ENCODE measurements at places on chromosomes 11 and 22.

DNA sequence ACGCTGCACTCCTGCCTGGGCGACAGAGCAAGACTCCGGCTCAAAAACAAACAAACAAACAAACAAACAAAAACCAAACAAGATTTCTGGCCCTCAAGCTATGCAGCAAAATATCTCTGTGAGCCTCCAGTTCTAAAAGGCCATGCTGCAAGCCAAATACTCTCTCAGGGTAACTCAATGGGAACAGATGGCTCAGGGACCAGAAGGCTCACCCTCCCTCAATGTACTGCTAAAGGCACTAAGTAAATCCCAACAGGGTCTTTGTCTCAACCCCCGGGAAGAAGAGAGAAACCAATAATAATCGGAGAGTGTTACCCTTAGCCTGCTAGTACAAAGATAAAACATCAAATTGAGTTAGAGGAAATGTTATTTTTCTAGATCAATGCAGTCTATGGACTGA, 119.7 kb upstream of the ZC3H12C start:
- no peak for DNase-seq

DNA sequence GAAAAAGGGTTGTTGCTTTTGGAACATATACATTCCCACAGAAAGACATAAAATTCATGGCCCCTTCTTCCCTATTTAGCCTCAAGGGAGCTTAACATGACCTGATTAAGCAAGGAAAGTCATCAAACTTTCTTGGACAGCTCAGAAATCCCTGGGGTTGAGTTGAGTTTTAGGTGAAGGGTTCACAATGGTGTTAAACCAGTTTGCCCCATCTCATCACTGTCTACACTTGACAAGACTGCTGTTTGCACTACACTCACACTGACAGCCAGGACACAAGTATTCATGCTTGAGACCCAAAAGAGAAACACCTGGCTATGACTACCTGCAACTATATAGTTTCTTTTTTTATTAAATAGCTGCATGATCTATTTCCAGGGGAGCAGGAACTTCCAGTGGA, 209.8 kb upstream of the TMEM45B start:
- no peak for DNase-seq

DNA sequence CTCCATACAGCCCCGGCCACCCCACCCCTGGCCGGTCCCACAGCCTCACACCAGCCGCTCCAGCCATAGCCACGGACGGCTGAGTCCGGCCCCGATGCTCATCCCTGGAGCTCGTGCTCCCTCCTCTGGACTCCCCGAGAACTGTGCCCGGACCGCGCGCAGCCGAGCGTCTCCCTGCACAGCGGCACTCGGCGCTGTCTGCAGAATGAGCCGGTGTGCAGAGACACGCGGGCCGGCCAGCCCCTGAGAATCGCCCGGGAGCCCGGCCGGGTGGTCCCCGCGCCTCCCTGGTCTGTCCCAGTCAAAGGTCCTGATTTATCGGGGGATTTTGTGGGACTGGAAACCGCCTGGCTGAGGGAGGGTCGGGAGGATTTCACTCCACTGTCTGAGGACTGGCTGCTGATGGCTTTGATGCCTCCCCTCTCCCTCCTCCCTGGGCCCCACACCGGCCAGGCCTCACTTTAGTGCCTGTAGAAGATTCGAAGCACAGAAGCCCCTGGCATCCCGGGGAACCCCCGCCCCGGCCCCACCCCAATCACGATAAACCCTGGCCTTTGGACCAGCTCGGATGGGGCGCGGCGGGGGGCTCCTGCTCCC, 102.7 kb downstream of the BRD1 start:
- DNase-seq: peak; percentile 15

GRCh38 chr22:45757068-45757467, 85.4 kb downstream of the ATXN10 start:
- DNase-seq: peak; percentile 16

- DNase-seq: no peak
Observed at GRCh38 chr11:77038825-77039326, 4.7 kb downstream of the B3GNT6 start.

DNA sequence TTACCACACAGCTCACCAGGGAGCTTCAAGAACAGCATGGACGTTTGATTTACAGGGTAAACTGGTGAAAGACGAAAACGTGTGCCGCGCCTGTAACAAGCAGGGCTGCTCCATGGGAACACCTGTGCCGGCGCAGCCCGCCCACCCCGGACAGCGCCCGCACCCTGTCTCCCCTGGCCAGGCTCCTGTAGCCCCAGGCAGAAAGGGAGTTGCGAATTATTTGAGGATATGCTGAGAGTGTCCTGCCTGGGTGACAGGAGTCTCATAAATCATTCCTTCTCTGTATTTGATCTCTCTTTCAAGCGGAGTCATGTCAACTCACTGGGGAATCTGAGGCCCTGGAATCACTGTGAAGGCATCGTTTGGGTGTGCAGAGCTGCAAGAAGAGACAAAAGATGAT, 804.3 kb downstream of the OPCML start:
- no peak for DNase-seq

DNA sequence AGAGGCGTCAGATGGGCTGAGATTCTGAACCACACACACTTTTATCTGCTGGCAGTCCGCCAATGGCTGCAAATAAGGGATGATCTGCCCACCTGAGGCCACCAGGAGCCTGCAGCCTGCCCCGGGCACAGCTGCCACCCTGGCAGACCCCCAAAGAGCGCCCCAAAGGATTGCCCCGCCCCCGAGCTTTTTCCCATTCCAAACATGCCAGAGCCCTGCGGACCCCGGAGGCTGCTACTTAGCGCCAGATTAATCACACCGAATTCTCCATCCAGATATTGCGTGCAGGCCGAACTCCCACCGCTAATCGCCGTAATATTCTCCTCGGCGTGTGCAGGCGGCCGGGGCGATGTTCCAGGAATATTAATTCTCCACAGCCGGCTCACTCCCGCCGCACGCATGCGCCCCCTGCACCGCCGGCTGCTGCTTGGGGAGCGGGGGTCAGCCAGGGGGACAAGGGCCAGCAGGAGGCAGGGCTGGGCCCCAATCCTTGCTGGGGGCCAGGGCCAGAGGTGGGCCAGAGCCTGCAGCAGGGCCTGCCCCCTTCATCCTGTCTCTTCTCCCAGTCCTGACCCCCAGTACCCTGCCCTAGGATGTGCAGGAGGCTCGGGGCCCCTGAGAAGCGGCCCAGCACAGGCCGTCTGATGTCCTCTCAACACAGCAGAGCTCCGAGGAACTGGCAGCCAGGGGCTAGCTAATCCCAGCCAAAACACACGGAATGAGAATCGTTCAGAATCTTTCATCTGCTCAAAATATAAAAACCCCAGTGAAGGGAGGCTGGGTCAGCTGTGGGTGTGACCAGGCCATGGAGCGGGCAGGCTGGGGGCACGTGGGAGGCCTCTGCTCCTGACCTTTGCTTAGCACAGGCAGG, 19.5 kb upstream of the TCF20 start:
- DNase-seq: peak; percentile 55

DNA sequence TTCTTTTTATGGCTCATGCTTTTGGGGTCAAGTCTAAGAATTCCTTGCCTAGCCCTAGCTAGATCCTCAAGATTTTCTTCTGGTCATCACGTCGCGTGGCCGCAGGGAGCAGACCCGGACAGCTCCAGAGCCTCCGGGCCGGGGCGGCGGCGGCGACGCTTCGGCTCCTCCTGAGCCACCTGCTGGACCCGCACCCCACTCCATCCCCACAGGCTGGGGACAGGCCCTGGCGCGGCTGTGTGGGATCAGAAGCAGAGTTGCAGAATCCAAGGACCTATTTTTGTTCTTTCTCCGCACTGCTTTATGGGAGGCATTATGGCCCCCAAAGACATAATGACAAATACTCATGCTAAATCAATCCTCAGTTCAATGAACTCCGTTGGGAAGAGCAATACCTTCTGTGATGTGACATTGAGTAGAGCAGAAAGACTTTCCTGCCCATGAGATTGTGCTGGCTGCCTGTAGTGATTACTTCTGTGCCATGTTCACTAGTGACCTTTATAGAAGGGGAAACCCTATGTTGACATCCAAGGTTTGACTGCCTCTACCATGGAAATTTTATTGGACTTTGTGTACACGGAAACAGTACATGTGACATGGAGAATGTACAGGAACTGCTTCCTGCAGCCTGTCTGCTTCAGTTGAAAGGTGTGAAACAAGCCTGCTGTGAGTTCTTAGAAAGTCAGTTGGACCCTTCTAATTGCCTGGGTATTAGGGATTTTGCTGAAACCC, 12.4 kb upstream of the SCARF2 start:
- no peak for DNase-seq

- DNase-seq: no peak
Observed at GRCh38 chr11:18650859-18651557, 16.9 kb upstream of the SPTY2D1 start.

DNA sequence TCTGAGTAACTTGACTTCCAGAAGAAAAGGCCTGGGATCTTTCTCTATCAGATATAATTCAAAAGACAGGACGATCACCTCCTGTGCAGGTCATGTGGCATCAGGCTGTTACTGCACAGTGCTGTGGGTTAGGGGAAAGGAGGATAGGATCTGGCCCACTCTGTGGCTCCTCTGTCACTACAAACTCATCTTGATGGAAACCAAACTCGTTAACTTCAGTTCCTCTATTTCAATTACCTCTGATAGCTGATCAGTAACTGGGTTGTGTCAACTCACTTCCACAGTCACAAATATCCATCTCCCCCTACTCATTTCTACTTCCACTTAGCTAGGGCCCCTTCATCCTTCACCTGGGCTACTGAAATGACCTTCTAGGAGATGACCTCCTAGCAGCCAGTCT, 95.2 kb downstream of the RCN1 start:
- DNase-seq: no peak

DNA sequence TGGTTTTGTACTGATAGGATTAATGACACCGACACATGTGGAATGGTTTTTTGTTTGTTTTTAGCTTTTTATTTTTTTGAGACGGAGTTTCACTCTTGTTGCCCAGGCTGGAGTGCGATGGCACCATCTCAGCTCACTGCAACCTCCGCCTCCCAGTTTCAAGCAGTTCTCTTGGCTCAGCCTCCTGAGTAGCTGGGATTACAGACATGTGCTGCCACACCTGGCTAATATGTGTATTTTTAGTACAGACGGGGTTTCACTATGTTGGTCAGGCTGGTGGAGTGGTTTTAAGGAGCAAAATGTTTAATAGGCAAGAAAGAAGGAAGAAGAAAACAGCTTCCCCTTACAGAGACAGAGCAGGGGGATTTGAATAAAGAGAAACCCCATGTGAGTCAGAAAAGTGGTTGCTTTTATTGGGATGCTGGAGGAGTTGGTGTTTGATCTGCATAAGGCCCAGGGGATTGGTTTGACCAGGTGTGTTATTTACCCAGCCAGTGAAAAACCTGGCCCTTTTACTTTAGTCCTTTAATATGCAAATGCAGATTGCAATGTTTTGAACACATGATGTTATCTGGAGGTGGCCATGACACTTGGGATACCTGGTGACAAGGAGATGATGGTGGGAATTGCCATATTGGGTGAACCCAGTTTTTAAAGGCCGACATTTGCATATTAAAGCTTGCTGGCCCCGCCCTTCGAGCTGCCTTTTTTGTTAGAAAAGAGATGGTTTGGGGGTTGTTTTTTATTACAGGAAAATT, 24.3 kb downstream of the SUSD2 start:
- no peak for DNase-seq

- no peak for DNase-seq
Observed at GRCh38 chr11:122661182-122661945, 5.8 kb downstream of the UBASH3B start.

DNA sequence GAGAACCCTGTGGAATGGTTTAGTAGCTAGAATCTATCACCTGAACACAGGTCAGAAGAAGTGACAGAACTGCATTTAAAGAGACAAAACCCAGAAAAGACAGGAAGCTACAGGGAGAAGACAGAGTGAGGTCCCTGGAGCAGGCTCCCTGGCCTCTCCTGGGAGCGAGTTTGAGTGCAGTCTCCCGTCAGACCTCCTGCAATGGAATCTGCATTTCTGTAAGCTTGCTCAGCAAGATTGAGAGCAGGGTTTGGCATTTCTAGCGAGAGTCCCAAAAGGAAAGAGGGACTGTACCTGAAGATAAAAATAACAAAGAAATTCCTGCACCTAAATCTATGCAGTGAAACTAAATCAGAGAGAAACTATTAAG, 74.2 kb downstream of the MORC2 start:
- DNase-seq: no peak

DNA sequence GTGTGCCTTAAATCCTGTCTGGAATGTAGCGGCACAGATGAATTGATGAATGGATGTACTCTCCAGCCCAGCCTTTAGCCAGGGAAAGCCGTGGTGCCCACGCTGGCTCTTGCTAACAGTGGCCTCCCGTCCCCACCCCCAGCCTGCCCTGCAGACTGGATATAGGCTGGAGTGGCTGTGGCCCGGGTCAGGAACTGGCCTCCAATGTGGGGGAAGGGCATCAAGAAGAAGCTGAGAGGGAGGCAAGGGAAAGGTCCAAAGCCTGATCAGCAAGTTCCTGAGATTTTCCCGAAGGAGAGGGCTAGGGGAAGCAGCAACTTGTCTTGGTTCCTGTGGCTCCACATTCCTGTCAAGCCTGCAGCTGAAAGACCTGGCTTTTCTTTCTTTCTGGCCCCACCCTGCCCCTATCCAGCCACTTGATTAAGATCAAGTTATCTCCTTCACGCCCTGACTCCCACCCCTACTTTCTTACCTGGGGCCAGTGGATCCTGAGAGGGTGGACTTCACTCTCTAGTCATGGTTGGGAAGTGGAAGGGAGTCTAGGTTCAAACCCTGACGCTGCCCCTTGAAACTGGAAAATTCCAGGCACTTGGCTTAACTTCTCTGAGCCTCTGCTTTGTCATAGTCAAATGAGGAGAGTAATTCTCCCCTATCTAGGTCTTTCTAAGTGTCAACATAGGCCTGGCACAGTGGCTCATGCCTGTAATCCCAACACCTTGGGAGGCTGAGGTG, 11.0 kb upstream of the MICALL1 start:
- no peak for DNase-seq

DNA sequence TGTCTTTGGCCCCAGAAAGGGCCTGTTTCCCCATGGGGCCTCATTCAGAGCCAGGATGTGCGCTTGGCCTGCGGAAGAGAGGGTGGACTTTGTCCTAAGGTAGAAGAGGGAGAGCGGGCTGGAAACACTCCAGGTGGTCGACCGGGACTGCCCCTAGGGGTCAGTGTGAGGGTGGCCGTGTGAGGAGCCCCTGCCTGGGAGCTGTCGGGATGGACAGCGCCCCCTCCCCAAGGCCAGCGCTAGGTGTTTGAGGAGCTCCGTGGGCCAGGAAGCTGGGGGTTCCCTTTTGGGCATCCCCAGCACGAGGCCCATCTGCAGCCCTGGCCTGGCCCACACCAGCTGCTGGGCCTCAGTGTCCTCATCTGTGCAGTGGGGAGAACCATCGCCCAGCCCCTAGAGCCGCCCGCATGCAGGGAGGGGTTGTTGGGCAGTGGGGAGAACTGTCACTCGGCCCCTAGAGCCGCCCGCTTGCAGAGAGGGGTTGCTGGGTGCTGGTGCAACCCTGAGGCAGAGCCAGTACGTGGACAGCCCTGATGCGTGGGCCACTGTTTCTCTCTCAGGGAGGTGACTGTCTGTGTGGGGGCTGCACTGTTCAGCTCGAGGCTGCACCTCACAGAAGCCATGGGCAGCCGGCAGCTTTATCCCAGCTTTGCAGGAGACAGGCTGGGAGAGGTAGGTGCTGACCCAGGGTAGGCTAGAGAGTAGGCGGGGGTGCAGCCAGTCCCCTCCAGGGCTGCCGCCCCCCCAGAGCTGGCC, 1319.9 kb downstream of the BRD1 start:
- no peak for DNase-seq

Measured in muscle of arm (tissue), 14 donors.